Esophagus squamous epithelium (tissue), 5 donors: ENCODE measurements at places on chromosomes 3 and 15.

DNA sequence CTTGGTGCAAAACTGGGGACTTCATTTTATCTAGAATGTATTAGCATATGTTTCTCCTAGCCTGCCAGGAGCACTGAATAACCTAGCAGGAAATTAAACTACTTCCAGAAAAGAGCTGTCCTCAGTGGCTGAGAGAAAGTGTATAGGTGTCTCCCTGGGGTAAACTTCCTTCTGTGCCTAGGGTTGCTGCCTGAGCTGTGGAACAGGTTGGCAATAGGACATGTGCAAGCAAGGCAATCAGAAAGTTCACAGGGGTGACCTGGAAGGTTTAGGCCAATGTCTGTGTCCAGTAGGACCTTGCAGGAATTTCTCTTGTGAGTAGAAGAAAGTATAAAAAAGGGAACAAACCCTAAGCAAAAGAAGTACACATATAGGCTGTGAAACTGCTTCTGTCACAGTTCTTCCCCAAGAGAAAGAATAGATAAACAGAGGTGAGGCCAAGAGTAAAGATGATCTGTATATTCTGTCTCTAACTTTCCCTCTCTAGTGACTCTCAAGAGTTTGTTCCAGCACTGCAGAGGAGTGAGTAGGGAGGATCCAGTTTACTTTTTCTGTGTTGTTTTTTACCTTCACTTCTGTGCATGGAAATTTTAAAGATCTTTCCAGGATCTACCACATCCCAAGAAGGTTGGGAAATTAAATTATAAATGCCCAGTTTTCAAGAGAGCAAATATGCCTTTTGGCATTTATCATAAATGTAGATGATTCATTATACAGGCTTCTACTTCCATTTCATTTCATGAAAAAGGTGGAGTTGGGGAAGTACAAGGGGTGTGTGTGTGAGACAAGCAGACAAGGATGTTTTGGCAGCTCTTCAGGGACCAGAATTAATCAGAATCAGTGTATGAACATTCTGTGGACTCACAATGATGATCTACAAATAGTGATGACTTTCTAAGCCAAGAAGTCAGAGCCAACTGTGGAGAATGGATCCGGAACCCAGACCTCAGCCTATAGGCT is 155.2 kb downstream of the RBPMS2 start:
- DNase-seq: no peak

DNA sequence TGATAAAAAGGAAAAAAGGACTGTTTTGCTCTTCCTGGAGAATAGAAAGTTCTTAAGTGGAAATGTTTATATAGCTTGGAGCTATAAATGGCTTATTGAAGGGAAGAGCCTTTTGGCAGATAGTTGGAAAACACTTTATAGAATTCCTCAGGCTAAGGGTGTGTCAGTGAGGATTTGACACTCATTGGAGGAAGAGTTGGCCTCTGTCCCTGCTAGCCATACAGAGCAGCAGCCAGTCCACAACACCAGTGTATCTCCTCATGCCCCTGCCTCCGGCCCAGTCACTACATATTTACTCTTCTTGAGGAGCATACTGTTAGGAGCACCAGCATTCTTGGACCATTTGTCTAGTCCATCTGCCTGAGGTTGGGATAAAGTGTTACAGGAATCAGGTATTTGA is 36.2 kb downstream of the KLHL18 start:
- no peak for DNase-seq

GRCh38 chr3:3799173-3800079 is at the start of gene LRRN1:
Gene LRRN1 (plus strand): TSS chr3:3799431. CDS start chr3:3844642, 45,211 bp downstream.
- DNase-seq: peak; percentile 6

DNA sequence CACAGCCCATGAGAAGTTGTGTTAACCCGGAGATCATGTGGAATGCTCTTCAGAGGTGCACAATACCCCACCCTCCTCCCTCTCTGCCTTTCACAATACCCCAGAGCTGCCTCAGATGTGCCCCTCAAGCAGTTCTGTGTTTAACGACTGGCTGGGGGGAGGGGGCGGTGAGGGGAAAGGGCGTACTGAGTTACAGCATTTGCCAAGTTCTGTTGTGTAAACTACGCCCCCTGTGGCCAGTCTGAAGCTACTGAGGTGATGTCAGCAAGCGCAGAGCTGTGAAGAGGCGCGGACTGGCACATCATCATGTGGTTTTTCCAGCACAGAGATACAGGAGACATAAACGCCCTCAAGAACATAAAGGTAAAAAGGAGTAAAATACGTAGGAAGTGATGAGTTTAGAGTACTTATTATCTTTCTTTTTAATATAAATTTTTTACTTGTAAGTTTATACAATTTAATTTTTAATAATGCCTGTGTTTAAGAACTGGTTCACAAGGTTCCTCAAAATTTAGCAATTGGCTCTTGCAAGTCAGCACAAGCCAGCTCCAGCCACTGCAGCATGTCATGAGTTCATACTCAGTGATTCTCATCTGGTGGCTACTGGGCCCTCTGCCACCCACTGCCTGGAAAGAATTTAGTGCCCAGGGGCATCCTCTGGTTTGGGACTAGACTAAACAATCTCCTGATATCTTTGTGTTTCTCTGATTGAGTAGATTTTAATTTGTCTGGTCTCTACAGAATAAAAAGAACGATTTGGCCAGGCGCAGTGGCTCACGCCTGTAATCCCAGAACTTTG is 1.7 kb downstream of the EPB42 start:
- no peak for DNase-seq
